ENCODE measurements at places on chromosomes 4 and X.
A peak's percentile ranks its signal among the peaks of the same experiment; 100 is the strongest.

DNA sequence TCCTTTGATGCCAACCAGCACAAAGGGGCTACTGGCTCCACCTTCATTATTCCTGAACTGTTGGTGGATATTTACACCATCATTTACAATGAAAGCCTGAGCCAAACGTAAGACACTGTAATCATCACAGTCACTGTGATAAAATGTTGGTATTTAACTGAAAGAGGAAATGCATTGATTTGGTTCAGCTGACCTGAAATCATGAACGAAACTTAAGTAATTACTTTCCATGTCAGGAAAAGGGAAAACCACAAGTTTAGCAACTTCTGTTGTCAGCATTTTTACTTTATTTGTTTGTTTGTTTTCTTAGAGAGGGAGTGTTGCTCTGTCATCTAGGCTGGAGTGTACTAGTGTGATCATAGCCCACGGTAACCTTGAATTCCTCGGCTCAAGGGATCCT lies 247.8 kb upstream of the FAM47A start:
- no peak for DNase-seq

- no peak for DNase-seq
Observed at GRCh38 chr4:36081185-36081584, 163.1 kb downstream of the ARAP2 start.

DNA sequence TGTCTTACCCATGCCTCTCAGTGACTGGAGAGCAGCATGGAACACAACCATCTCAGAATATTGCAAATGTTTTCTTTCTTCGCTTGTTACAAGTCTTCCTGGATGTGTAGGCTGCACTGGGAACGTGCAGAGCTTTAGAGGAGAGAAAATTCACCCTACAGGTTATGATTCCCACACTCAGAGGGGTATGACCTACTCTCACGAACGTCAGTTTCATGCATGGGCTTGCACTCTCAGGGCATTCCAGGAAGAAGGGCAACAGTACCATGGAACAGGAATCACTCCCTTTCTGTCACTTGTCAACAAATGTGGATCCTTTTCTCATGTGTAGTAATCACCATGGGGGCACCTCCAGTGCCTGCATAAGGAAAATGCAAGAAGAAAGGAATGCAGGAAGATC lies 75.8 kb downstream of the NBDY start:
- DNase-seq = no peak

GRCh38 chr4:186307497-186307896 lies 41.5 kb downstream of the F11 start:
- no peak for DNase-seq

DNA sequence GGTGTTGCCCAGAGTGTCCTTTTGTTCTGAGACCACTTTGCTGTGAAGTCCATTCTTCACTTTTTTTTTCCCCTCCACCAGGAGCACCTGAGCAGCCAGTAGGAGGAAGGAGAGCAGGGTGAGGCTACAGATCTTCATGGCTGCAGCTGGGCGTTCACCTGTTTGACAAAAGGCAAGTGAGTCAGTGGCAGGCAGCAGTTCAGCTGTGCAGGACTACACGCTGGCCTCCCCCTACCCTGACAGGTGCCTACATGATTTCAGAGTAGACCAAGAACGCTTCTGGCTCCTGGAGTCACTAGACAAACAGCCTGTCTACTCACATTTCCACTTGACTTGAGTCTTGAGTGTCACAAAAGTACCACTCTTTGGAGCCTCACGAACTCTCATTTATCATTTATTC lies 2.0 kb downstream of the FGFBP1 start:
- DNase-seq = no peak

DNA sequence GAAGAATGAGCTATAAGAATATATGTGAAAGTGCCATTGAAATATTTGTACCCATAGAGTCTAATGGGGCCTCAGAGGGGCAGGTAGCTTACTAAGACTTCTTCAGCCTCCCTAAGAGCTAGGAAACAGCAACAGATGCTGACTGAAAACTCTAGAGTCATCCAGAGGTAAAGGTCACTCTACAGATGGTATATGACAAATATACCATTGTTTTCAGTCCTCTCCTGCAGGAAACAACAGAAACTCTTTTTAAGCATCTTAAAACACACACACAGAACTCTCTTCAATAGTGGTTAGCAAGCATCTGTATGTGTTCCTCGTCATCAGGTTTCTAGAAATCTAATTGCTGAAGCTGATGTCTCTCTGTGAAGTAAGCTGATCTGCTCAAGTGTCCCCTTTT lies 313.8 kb upstream of the GATB start:
- no peak for DNase-seq

DNA sequence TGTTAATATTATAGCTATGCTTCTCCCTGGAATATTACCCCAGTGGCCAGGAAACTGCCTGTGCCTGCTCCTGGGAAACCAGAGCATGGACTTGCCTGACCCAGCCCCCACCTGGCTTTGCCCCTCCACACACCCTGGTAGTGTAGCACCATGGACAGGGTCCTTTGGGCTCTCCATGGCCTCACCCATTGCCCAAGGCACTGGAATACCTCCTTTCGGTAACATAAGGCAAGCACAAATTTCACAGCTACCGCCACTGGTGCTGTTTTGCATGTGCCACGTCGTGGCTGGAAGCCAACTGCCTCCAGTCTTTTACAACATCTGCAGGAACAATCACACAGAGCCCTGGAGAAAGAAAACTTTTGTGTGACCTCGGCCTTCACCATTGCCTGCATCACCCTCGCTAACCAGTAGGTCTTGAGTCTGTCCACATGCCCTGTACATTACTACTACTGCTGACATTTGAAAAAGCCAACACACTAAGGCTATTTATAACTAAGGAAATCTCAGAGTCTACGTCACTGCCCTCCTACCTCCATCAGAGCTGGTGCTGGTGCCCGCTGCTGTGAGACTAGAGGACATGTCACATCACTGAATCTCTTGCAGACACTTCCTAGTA lies 47.7 kb downstream of the HPGD start:
- DNase-seq = no peak

DNA sequence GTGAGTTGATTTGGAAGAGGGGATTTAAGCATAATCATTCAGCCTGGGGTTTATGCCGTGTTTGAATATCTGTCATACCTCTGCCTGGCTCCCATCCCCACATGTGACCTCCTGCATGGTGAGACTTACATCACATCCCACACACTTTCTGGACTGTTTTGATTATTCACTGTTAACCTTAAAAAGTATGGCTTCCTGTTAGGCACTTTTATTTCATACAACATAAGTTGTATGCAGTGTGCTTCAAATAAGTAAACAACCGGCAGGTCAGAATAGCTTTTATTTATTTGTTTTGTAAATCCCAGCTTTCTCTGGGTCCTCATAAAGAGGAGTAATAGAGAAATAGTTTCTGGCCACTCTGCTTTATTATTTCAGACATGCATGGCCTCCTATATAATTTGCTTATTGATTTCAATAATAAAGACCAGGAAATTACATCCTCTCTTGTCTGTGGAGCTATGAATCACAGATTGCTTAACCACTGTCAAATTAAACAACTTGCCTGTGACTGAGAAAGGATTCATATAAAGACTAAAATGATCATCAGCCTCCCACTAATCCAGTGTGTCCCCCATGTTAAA lies 376.8 kb upstream of the ZFP42 start:
- DNase-seq = no peak

GRCh38 chr4:181688432-181688831 lies 554.8 kb upstream of the TENM3 start:
- peak; percentile 55 for DNase-seq

GRCh38 chr4:123554801-123555232 lies 158.2 kb downstream of the SPRY1 start:
- DNase-seq = no peak

- no peak for DNase-seq
Observed at GRCh38 chr4:878796-879728, 53.1 kb downstream of the GAK start.

GRCh38 chr4:112680996-112681395 lies 44.1 kb downstream of the LARP7 start:
- no peak for DNase-seq

DNA sequence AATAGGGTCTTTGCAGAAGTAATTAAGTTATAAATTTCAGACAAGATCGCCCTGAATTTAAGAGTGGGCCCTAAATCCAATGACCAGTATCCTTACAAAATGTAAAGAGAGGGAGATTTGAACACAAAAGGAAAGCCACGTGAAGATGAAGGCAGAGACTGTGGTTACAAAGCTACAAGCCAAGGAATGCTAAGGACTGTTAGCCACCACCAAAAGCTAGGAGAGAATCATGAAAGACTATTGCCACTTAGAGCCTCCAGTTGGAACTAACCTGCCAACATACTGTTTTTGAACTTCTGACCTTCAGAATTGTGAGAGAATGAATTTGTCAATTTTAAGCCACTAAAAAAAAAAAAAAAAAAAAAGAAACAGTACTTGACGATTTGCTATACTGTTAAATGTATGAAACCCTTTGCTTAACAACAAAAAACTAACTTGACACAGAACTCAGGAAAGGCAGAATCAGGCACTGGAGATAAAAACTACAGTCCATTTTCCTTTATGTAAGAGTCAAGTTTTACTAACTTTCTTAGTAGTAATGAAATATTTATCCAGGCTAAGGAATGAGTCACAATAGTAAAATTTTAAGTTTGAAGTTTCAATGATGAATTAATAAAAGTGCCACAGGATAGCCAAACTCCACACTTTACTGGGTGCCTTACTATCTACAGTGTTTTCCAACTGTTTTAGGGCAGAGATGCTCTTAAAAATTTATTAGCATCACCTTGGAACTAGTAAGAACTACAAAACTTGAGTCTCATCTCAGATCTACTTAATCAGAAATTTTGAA lies 25.1 kb downstream of the DHX15 start:
- no peak for DNase-seq

GRCh38 chrX:107723511-107723910 lies 52.1 kb downstream of the TSC22D3 start:
- no peak for DNase-seq
